ENCODE measurements at places on chromosomes 5 and 9. TPM values are rescaled to one million over a fixed set of nuclear protein-coding genes. Genes with fewer than 3 reads are reported as not detected.

DNA sequence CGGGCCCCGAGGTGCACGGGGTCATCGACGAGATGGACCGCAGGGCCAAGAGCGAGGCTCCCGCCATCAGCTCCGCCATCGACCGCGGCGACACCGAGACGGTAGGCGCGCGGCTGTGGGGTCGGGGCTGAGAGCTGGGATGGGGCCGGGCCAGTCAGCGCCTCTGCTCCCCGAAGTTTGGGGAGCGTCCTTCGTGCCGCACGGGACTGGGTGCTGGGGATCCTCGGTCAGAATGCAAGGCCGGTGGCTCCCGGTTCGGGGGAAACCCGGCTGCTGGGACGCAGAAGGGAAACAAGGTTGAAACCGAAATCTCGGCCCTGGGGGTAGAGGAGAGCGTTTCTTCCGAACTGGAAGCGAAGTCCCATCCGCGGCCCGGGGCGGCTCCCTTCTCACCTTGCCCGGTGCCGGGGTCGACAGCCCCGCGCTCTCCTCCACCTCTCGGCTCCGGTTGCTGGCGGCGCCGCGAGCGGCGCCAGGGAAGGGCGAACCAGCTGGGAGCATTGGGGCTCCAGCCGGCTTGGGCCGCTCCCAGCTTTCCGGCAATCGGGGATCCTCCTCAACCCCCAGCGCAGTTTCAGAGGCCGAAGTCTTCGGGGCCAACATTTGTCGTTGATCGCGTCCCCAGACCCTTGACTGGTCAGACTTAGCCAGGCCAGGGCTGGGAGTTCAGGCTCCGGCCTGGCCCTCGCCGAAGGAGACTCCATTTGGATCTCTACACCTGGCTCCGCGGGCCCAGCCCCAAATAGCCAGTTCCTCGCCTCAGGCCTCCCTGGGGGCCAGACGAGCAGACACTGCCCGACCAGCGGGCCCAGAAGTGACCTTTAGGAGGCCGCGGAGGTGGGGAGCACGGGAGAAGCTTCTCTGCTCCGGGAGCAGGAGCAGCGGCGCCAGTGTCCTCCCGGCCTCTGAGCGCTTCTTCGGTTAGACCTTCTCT, 1.1 kb downstream of the LHX2 start:
- peaks cover 85% of the 10 kb centered on the region for H3K4me1 ChIP-seq
- H3K27me3 ChIP-seq = peaks cover 100% of the 10 kb centered on the region
- H3K36me3 ChIP-seq = no peaks in the 10 kb centered on the region
- H3K27ac ChIP-seq = no peak overlapping the region

The SLC25A2 gene
- not detected for total RNA-seq

The PLEKHG4B gene
- total RNA-seq = not detected

The ROR2 gene
- total RNA-seq = 6.1 TPM
